ENCODE measurements at places on chromosomes 5 and 9.
A peak's percentile ranks its signal among the peaks of the same experiment; 100 is the strongest.

DNA sequence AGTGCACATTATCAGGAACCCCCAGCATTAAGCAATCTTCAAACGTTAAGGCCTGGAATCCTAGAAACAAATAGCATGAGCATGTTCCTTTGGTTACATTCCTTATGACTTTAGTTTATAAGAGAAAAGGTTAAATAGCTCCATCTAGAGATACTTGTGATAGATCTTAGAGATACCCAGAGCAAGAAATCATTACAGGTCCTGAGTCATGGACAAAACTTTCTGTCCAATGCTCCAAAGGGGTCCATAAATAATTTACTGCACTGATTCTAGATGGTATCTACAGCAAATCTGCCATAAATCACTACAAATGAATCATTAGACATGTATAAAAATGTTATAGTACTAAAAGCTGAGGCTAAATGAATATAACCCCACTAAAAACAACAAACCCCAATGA lies 139.6 kb downstream of the HTR1A start:
- DNase-seq, result peak; percentile 2

DNA sequence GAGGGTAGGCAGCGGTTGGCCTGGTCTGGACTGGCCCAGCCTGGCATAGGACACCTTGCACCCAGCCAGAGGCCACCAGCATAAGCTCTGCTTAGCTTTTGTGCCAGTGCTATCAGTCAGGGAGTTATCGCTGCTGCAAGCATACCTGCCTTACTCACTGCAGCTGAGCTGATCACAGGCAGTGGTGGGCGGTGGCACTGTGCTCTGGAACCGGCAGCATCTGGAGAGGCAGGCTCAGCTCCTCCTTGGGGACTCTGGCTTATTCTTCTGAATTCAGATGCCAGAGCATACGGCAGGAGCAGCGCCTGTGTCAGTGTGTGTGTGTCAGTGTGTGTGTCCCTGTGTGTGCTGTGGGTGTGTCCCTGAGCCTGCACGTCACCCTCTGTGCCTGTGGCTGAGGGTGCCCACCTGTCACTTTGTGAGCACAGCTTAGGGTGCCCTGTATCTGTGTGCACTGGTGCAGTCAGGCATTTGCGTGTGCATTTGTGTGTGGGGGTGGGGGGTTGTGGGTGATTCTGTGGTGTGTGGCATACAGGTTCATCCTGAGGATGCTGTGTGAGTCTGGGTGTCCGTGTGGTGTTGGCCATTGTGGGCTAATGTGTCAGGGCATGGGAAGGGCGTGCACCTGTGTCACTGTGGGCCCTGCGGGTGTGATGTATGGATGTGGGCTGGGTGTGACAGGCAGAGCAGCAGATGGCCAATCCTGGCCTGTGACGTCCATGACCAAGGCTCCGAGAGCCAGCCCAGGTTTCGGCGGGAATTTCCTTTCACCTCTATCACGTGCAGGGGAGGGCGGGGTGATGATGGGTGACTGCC lies 23.5 kb downstream of the LMX1B start:
- DNase-seq, result peak; percentile 41

DNA sequence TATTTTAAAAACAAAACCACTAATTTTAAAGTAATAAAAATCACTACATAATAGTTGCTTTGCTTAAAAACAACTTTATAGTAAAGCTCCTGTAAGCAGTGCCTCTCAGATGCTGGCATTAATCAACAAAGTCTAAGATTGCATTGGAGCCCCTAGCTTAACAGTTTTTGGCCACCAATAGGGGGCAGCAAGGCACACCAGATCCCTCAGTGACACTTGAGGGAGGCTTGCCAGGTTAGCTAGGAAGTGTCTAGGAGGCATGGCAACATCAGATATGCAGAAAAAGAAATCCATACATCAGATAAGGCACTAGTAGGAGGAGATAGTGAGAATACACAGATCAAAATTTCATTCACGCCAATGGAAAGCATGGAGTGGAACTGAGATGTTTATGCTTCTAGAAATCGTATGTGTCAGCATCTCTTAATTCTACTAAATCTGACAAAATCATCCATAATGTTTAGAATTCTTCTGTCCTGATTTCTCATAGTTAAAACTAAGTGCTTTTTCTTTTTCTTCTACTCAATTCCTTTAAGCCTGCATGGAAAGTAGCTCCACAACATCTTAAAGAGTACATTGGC lies 73.6 kb upstream of the PAM start:
- peak; percentile 76 for DNase-seq

GRCh38 chr9:18997151-18997550 lies 35.9 kb downstream of the SAXO1 start:
- DNase-seq, result peak; percentile 29

DNA sequence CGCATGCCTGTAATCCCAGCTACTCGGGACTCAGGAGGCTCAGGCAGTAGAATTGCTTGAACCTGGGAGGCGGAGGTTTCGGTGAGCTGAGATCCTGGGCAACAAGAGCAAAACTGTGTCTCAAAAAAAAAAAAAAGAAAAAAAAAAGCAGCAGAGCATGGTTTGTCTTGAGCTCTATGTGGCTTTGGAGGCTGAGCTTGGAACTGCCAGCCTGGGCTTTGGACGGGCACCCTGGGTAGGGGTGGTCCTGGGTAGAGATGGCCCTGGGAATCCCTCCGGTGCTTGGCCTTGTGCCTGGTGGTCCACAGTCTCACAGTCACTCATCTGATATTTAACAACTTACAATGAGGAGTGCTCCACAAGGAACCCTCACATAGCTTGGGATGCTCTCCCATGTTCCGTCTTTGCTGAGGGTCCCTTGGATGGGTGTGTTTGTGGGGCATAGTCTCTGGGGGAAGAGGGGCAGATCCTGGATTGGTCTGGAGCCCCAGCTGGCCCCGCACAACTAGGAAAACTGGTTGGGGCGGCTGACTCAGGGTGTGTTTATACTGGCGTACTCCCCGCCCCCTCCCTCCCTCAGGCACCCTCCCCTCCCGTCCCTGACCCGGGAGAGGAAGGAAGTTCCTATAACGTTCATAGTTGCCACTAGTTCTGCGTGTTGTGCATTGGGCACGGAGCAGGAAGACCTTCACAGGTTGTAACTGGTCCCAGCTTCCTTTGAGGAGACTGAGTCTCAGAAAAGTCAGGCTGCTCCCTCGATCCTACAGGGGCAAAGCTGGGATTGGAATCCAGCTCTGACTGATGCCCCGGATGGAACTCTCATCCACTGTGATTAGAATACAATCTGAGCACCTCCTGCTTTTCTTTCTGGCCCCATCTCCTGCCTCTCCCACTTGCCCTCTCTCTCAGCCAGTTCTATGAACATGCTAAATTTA lies 11.2 kb downstream of the IER5L start:
- DNase-seq, result peak; percentile 95

DNA sequence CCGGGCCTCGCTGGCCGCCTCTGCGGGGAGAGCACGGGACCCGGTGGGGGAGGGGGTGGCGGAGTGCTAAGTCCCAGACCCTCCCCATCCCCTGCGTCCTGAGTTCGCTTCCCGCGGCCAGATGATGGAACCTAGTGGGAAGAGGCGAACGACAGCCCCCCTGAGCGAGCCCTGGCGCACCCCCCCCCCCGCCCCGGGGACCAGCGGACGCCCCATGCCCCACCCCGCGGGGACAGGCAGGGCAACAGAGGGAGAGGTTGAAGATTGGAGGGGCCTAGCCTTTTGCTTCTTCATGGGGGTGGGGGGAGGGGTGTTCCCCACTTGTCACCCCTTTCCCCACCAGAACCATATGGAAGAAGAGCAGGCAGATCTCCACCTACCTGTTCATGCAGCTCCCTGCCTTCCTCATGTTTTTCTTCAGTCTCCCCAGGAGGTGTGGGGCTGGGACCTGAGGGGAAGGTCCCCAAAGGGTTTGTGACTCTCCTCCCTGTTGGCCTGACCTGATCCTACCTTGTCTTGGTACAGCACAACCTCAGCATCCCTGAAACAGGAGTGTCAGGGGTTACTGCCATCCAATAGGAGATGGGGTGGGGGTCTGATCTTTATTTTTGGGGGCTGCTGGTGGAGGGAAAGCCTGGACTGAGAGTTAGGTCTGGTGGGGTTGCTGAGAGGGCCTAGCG lies 485 bp downstream of the FAM53C start:
- DNase-seq, result no peak

- no peak for DNase-seq
These were observed 872.7 kb downstream of the EFNA5 start for GRCh38 chr5:106797996-106798395.

DNA sequence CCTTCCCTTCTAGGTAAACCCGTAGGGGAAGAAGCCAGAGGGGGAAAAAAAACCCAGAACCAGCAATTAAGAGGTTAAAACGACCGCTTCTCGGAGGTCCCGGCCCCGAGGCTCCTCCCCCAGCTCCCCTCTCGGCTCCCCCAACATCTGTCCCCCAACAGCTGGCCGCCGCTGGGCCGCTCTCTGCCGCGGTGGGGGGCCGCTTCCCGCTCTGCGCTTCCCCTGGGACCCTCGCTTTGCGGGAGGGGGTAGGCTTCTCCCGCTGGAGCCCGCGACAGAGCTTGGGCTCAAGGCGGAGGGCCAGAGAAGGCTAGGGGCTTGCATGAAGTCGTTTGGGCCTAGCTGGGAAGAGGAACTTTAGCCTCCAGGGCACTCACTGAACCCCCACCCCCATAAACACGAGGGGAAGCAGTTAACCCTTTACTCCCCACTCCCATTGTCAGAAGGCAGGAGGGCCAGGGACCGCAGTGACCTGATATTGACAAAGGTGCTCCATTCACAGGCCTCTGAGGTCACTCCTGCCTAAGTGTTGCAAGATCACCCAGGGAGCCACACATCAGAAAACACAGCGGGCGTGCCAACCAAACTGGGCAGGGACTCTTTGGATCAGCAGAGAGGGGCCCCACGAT lies 7.5 kb downstream of the LHX6 start:
- DNase-seq, result no peak

GRCh38 chr5:136108180-136108611 lies 24.4 kb upstream of the SMAD5 start:
- peak; percentile 83 for DNase-seq

- DNase-seq, result peak; percentile 19
These were observed 382.6 kb downstream of the RASEF start for GRCh38 chr9:82680179-82680935.

DNA sequence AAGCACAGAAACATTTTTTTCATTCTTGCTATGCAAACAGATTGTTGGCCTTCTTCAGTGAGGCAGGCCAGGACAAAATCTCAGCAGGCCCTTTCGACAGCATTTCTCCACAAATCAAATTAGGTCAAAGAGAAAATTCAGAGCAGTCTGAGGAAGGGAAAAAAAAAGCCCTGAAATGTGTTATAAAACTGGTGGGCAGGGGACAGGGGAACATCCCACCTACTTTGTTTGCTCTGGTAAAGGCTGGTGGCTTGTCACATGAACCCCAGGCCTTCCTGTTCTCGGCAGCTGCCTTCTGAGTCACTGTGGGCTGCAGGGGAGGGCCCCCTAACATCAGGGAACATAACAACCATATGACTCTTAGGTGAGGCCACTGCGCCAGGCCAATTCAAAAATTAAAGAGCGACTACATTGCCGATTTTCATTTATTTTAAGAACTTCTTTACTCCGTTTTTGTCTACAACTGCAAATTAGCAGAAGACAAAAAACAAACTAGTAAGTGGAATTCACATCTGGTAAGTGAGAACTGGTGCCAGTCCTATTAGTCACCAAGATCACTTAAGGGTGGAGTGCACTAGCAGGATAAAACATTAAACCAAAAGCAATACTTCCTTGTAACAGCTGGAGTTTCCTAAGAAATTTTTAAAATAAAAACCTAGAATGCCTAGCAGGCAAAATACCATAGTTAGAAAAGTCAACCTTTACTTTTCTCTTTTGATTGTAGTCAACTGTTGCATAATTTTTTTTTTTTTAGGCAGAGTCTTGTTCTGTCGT lies 46.2 kb upstream of the DENND4C start:
- peak; percentile 80 for DNase-seq

DNA sequence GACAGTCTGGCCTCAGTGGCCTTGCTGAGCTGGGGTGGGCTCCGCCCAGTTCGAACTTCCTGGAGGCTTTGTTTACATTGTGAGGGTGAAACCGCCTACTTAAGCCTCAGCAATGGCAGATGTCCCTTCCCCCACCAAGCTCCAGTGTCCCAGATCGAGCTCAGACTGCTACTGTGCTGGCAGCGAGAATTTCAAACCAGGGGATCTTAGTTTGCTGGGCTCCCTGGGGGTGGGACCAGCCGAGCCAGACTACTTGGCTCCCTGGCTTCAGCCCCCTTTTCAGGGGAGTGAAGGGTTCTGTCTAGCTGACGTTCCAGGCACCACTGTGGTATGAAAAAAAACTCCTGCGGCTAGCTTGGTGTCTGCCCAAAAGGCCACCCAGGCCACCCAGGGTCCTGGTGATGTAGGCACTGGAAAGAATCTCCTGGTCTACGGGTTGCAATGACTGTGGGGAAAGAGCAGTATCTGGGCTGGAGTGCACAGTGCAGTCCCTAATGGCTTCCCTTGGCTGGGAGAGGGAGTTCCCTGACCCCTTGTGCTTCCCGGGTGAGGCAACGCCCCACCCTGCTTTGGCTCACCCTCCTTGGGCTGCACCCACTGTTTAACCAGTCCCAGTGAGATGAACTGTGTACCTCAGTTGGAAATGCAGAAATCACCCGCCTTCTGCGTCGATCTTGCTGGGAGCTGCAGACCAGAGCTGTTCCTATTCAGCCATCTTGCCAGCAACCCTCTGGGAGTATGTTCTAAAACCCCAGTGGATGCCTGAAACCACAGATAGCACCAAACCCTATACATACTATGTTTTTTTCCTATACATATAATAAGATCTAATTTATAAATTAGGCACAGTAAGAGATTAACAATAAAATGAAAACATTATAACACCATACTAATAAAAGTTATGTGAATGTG lies 95.5 kb downstream of the TMEM161B start:
- peak; percentile 4 for DNase-seq

- DNase-seq, result no peak
These were observed 23.2 kb upstream of the RFK start for GRCh38 chr9:76417394-76417793.

DNA sequence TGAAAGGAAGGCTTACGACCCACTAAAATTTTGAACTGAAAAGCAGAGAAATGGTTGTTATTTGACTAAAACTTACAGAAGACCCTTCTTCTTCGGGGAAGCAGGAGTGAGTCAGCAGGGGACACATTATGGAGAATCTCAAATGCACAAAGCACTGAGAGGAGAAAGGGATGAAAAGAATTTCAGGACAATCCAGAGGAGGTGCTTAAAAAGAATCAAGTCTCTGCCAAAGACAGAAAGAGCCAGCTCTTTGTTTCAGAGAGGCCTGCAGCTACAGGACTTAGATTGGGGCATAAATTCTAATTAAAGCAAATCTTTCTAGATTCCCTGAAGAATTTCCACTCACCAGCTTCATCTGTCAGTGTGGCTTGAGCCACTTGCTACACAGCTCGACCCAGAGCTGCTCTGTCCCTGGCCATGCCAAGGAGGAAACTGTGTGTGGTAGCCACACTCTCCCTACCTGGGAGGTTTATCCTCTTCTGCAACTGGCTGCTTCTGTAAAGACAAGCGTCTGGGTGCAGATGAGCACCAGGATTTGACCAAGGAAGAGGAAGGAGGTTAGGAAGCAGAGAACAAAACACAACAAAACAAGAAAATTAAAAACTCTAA lies 89.9 kb downstream of the SEMA5A start:
- no peak for DNase-seq
